ENCODE measurements at places on chromosomes 5 and 9. TPM values are rescaled to one million over a fixed set of nuclear protein-coding genes. Genes with fewer than 3 reads are reported as not detected.

PCDHB3 gene
- total RNA-seq, result 1.1 TPM

GRCh38 chr9:22405869-22406659, 40.6 kb upstream of the DMRTA1 start:
- DNase-seq, result no peak

GRCh38 chr5:177083357-177083756, 3.4 kb upstream of the FGFR4 start:
- DNase-seq, result no peak

GRCh38 chr9:106862110-106862820, 701 bp upstream of the ZNF462 start:
- peak; percentile 55 for DNase-seq

GRCh38 chr5:19241690-19242089, 746.3 kb downstream of the CDH18 start:
- DNase-seq, result no peak

DNA sequence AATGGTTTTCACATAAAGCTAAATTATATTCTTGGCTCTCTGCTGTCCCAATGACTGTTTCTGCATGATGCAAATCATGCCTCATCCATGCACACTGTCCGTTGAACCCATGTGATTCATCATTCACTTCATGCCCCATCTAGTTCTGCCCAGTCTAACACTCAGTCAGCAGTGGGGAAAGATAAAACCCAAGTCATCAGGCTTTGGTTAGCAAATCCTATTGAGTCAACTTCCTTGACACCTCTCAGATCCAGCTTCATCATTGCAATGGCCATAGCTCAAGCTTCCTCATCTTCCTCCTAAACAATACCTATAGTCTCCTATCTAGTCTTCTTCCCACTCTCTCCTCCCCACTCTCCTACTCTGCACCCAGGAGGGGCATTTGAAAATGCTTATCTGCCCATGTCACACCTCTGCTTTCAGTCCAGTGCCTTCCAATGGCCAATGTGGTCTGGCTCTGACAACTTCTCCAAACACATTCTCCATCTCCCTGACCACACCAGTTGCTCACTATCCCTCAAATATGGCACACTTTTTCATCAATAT, 266.0 kb upstream of the TRIM32 start:
- DNase-seq, result no peak

GPR150 gene
- 0.18 TPM for total RNA-seq

GRCh38 chr5:39555788-39556187, 131.0 kb upstream of the DAB2 start:
- DNase-seq, result no peak

- DNase-seq, result peak; percentile 94
Measured at GRCh38 chr9:6015278-6016157, at the start of gene RANBP6. Gene RANBP6, minus strand, starts transcription at chr9:6015624. Its CDS starts 17 bp downstream, at chr9:6015607.

PNPLA7 gene
- total RNA-seq, result 9.7 TPM

GRCh38 chr5:18959535-18959934, 1028.5 kb downstream of the CDH18 start:
- no peak for DNase-seq

DNA sequence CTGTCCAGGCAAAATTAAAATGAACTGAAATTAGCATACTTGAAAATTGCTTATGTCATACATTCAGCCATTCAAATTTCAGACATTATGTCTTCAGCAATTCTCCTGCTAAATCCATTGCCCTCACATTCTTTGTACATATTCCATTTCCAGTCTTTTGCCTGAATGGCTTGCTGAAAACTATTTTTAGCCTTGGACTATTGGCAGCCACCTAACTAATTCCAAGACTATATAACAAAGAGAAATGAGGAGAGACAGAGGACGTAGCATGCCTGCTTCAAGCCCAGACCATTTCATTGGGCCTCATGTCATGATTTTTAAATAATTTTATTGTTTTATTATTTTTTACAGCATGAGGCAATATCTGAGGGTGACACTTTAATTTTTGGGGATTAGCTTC, 100.3 kb downstream of the MRPS30 start:
- DNase-seq, result no peak

ANXA6 gene
- total RNA-seq, result 123 TPM

DNA sequence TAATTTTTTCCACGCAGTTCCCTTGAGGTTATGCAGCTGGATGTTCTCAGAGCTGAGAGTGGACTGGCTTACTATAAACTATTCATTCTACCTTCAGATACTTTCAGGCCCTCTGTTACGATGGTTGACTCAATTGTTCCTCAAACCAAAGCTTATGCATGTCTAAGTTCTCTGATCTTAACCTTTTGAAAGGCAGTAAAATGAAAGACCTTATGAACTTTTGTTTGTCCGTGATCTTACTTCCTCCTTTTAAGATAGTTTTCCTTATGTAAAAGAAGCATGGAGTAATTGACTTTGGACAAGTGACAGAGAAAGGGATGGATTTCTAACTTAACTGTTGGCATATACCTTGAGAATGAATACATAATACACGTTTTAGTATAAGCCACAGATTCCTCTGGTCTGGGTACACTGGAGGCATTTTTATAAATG, 575.7 kb downstream of the PDE4D start:
- DNase-seq, result no peak

DNA sequence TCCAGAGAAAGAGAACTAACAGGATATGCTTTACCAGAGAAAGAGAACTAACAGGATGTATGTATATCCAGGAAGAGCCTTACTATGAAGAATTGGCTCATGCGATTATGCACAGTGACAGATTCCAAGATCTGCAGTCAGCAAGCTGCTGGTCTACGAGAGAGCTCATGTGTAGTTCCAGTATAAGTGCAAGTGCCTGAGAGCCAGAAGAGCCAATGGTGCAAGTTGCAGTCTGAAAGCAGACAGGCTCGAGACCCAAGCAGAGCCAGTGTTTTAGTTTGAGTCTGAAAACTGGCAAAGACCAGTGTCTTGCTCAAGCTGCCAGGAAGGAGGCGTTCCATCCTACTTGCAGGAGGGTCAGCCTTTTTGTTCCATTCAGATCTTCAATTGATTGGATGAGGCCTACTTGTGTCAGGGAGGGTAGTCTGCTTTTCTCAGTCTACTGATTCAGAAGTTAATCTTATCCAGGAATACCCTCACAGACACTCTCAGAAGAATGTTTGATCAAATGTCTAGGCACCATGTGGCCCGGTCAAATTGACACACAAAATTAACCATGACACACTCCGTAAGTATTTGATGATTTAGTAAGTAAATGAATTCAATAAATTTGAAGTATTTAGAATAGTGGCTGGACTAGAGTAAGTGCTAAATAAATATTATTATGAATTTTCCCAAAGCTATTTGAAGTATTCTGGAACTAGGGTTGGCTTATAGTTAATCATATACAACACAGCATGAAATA, 372.1 kb upstream of the SGCD start:
- no peak for DNase-seq

- no peak for DNase-seq
Measured at GRCh38 chr9:112631313-112632070, 86.4 kb downstream of the INIP start.

DNA sequence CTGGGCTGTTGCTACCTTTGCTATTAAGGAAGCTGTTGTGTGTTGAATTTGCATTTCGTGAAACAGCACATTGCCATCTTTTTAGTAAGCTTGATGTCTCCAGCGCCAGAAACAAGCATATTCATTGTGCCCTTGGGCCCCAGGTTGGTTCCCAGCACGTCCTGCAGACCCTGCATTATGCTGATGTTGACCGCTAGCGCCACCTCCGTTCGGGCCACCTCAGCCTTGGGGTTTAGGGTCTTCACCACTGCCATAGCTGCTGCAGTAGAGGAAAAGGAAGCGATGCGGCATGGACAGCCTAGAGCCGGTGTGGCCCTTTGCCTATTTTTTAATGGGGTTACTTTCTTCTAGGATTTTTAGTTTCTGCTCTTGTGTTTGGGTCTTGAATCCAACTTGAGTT, 23.8 kb upstream of the OTULIN start:
- DNase-seq, result no peak

GRCh38 chr9:116626762-116627161, 60.3 kb upstream of the TRIM32 start:
- DNase-seq, result no peak

DNA sequence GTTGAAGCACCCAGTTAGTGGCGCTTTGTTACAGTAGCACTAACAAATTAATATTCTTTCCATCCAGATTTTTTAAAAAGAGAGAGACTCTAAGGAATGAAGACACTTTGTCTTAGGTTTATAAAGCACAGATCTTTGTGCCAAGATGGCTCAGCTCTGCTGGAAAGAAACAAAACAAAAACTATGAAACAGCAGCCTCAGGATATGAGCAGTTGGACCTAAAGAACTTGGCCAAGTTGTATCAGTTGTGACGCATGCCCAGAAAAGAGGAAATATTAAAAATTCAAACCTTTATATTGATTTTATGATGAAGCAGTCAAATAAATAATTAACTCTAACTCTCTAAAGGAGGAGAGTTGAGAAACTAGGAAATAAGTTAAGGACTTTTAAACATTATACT, 427.2 kb downstream of the SPOCK1 start:
- no peak for DNase-seq

- no peak for DNase-seq
Measured at GRCh38 chr5:17343675-17344074, 126.2 kb downstream of the BASP1 start.

DNA sequence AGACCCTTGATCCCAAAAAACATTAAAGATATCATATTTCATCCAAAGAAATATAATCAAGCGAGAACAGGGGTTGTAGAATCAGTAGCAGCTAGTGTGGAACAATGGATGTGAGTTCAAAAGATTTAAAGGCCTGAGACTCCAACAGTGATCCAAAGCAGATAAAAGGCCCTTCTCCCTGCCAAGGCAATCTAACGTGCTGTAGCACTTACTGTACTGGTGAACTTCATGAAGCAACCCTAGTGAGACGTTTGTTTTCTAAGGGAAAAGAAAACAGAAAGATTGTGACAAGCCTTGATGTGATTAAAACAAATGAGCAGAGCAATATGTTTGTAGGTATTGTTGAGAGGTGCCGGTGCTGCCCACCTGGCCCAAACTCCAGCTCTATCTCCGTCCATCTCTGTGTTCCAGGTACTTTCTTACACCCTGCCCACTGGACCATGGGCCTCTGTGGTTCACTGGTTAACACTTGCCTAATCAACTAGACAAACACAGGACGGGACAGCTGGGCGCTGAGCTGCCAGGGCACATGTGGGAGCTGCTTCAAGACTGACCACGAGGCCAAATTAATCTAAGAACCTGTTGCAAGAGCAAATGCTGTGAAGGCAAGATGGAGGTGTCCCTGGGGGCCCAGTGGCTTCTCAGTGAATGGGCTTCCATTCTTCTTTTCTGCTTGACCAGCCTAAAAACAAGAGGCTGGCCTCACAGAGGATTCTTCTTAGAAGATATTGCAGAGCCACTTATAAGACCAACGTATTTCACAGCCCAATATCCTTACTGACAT, 265.5 kb downstream of the CWC27 start:
- DNase-seq, result no peak

DNA sequence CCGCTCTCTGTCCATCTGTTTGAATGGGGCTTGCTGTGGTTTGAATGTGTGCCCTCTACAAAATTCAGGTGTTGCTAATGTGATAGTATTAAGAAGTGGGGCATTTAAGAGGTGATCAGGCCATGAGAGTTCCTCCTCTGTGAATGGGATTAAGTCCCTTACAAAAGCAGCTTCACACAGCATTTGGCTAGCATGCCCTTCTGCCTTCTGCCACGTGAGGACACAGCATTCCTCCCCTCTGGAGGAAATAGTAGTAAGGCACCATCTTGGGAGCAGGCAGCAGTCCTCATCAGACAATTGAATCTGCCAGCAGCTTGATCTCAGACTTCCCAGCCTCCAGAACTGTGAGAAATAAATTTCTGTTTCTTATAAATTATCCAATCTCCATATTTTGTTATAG, 540.2 kb downstream of the CSNK1G3 start:
- DNase-seq, result no peak

SOWAHA gene
- 6.8 TPM for total RNA-seq

GRCh38 chr9:89892920-89893319, 288.1 kb downstream of the GADD45G start:
- no peak for DNase-seq

DNA sequence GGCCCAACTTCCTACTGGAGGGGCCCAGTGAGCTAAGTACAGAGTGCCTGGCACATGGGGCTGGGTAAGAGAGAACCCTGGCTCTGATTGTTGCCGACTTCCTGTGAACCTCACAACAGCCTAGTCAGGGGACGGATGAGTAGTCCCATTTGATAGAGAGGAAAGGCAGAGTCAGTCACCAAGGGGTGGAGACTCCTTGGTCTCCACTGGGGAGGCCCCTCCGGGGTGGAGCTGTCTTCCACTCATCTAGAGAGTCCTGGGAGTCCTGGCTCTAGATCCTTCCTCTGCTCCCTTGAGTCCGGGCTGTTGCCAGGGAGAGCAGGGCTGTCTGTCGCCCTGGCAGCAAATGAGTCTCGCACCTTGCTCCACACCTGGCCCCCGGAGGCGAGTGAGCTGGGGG, 8.0 kb downstream of the GRK6 start:
- DNase-seq, result no peak

- DNase-seq, result no peak
Measured at GRCh38 chr9:126510564-126510963, 103.2 kb upstream of the LMX1B start.

GRCh38 chr5:147748590-147748989, 33.9 kb downstream of the JAKMIP2 start:
- no peak for DNase-seq

DNA sequence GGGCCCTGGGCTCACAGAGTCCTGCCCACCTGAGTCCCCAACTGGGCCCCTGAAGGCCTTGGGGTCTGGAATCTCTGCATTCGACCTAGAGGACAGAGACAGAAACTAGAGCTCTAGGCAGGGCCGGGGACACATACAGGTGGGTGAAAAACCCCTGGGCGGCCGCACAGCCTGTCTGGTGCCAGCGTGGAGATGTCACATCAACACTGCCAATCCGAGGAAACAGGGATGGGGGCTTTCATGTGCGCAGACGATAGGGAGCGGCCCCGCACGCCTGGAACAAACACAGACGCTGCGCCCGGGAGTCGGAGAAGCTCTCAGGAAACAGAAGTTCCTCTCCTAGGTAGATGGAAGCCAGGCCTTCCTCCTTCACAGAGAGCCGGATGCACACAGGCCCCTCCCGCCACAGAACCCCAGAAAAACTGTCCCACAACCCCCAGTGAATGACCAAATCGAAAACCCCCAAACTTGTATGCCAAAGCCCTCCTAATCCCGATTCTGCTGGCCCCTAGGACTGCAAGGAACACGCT, 1.8 kb downstream of the GRM6 start:
- DNase-seq, result no peak

PCDHB7 gene
- total RNA-seq, result 2.4 TPM

- no peak for DNase-seq
Measured at GRCh38 chr5:80784451-80784850, 129.7 kb upstream of the DHFR start.

Measured in ureter (tissue), 1 donor.